T47D (cell line): ENCODE measurements at places on chromosomes 12 and 14.

- no peak for DNase-seq
Measured at GRCh38 chr12:30878024-30878423, 48.5 kb upstream of the TSPAN11 start.

- DNase-seq, result no peak
Measured at GRCh38 chr14:90455100-90455571, 58.3 kb downstream of the CALM1 start.

DNA sequence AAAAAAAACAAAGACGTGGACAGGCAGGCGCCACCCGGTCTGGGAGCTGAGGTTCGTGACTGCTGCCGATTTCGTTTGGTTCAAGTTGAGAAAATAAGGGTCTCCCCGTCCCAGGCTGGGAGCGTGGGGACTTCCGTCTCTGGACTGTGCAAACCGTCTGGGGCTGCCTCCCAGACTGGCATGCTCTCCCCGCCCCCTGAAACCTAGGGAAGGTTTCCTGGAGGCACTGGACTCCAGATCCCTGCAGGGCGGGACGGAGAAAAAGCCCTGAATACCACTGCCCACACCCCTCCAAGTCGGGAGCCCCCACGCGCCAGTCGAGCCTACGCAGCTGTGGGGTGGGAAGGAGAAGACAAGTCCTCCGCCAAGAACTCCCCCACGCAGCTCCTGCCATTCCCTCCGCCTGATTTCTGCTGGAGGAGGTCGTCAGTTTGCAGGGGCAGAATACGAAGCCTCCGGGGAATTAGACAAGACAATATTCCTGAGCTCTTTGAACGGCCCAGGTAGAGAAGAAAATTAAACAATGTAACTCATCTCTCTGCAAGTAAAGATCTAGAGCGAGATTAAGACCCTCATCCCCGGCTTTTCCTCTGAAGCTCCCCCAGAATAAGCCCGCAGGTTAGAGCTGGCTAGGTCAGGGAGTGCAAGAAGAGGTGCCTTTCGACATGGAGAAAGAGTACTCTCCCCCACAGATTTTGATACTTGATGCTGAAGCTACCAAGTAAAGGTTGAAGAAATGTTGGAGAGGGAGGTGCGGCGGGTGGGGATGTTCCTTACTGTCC, 10.4 kb upstream of the HOXC13 start:
- no peak for DNase-seq

GRCh38 chr14:96584199-96584906, 82.2 kb downstream of the PAPOLA start:
- DNase-seq, result peak; percentile 71

GRCh38 chr14:90091393-90091792, 29.6 kb downstream of the KCNK13 start:
- peak; percentile 52 for DNase-seq

GRCh38 chr12:115088995-115089841, 405.2 kb upstream of the TBX3 start:
- no peak for DNase-seq

GRCh38 chr12:740921-741320, 11.5 kb upstream of the WNK1 start:
- no peak for DNase-seq

DNA sequence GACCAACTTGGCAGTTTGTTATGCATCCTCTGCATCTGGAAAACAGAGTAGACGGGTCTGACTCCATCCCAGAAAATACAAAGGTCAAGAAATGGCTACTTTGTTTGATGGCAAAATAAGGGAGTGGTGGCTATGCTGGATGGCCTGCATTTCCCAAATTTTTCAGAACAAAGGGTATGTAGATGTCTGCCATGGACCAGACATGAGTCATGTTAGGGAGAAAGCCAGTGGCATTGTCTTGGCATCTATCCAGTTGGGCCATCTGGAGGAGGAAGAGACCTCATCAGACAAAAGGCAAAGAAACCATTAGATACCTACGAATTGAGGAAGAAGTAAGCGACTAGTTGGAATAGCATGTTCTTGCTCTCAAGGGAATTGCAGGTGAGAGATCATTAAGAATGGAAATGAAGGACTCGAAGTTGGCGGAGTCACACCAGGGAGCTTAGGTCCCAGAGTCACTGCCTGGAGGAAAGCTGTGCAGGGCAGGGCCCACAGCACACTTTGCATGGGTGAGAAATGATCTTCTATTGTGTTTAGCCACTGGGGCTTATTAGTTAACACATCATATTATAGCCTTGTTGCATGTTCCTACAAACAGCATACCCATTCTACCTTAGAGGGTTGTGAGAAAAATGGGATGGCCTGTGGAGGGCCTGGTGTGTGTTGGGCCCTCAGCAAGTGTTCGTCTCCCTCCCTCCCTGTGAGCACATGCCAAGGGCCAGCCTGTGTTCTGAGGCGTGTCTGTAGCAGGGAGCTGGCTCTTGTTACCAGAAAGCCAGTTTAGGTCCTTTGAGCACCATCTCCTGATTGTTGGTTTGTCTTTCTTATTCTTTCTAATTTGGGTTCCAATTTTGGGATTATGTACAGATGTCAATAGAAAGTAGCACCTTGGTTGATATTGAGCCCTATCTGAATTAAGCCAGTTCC, 119.4 kb downstream of the KTN1 start:
- peak; percentile 39 for DNase-seq

GRCh38 chr12:123530668-123531067, 2.9 kb downstream of the RILPL1 start:
- DNase-seq, result no peak

- no peak for DNase-seq
Measured at GRCh38 chr14:41597647-41598046, 9.0 kb upstream of the LRFN5 start.

DNA sequence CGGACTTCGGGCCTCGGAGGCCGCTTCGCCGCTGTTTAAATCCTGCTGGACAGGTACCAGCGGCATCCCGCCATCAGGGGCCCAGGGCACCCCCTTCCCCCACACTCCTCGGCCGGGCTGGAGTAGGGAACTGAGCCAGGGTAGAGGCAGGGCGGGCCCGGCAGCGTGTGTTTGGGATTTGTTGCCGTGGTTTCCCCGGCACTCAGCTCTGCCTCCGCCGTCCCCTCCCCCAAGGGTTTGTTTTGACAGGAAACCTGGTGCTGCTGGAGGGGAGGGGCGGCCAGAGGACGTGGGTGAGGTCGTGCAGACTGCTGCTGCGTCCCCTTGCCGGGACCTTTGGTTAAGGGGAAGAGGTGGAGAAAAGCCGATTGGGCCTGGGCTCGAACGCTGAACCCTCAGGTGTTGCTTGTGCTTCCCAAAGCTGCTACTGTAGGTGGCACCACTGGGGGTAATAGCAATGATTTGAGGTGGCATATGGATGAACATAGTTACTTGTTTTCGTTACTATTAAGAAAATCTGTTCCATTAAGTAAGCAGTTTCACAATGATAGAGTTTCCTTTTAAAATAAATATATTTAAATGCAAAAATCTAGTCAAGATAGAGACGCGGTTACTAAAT, 778 bp downstream of the TCP11L2 start:
- peak; percentile 67 for DNase-seq

DNA sequence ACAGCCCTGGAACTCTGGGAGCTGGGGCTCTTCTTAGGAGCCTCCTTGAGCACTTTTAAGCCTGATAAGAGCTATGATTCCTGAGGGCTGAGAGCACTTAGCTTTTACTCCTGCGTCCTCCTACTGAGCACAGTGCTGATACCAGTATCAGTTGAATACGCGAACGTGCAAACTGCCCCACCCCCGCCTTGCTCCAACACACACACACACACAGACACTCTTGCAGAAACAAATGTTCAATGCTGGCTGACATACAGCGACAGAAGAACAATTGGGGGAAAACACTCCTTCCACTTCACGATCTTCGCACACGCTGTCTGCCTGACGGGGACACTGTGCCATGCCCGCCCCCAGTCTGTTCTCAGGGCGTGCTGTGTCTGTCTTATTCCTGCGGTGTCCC, 57.2 kb upstream of the DLK1 start:
- DNase-seq, result no peak

DNA sequence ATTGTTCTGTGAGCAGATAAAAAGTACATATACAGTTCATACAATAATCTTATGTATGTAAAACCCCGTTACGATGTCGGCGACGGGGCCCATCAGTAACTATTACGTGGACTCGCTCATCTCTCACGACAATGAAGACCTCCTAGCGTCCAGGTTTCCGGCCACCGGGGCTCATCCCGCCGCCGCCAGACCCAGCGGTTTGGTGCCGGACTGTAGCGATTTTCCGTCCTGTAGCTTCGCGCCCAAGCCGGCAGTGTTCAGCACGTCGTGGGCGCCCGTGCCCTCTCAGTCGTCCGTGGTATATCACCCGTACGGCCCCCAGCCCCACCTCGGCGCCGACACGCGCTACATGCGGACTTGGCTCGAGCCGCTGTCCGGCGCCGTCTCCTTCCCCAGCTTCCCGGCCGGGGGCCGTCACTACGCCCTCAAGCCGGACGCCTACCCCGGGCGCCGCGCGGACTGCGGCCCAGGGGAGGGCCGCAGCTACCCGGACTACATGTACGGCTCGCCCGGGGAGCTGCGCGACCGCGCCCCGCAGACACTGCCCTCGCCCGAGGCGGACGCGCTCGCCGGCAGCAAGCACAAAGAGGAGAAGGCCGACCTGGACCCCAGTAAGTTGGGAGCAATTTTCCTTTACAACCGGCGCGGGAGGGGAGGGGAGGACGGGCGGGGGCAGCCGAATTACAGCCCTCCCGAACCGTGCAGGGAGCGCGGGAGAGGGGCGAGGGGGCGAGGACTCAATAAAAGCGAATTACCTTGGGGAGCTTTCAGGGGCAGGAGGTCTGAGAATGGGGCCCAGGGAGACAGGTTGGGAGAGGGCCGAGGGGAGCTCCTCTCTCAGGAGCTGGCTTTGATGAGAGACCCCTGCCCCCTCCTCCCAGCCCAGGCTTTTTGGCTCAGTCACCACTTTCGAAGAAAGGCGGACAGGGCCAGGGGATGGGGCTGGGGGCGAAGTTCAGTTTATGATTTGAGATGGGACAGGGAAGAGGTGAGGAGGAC, at the start of gene HOXC9:
Gene HOXC9, plus strand, starts transcription at position 46 of the 999 bp plus-strand sequence. Its CDS starts 28 bp downstream, at position 74.
- no peak for DNase-seq

- DNase-seq, result no peak
Measured at GRCh38 chr14:75479770-75480600, 42.3 kb upstream of the BATF start.

DNA sequence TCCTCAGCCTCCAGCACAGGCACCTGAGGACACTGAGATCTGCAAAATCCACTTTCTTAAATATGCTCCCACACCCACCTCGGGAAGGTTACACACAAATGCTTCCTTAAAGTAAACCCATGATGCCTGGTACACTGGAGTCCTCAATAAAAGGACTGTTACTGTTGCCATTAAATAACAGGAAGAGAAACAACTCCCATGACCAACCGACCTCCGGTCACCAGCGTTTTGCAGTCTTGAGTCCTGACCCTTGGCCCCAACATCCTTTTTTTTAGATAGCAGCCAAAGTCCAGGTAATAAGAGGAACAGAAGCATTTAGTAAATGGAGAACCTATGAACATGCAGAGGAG, 42.4 kb downstream of the ITPK1 start:
- DNase-seq, result no peak

GRCh38 chr12:57844709-57845477, 1.6 kb downstream of the CTDSP2 start:
- peak; percentile 70 for DNase-seq

GRCh38 chr12:6959058-6959804, 8.1 kb downstream of the PTPN6 start:
- no peak for DNase-seq

DNA sequence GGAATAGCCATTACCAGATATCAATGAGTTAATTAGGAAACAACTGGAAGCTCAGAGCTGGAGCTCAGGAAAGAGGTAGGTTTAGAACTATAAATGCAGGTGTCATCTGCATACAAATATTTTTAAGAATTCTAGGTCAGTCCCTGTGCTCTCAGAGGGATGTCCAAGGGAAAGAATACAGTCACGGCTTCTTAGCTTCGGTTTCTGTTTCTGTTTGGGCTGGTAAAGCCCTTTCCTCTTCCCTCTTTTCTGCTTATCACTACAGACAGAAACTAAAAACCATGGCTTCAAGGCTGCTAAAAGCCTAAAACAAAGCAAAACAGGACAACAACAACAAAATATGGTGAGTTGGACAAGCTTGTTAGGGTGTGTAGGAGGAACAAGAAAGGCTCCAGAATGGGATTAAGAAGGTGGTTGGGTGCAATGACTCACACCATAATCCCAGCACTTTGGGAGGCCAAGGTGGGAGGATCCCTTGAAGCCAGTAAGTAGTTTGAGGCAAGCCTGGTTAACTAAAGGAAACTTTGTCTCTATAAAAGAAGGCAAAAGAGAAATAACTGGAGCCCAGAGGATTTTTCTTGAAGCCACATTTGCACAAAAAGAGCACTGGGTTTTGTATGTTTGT, 113.0 kb downstream of the SEC23A start:
- DNase-seq, result no peak

- DNase-seq, result peak; percentile 72
Measured at GRCh38 chr12:121579981-121580868, 598 bp downstream of the KDM2B start.

DNA sequence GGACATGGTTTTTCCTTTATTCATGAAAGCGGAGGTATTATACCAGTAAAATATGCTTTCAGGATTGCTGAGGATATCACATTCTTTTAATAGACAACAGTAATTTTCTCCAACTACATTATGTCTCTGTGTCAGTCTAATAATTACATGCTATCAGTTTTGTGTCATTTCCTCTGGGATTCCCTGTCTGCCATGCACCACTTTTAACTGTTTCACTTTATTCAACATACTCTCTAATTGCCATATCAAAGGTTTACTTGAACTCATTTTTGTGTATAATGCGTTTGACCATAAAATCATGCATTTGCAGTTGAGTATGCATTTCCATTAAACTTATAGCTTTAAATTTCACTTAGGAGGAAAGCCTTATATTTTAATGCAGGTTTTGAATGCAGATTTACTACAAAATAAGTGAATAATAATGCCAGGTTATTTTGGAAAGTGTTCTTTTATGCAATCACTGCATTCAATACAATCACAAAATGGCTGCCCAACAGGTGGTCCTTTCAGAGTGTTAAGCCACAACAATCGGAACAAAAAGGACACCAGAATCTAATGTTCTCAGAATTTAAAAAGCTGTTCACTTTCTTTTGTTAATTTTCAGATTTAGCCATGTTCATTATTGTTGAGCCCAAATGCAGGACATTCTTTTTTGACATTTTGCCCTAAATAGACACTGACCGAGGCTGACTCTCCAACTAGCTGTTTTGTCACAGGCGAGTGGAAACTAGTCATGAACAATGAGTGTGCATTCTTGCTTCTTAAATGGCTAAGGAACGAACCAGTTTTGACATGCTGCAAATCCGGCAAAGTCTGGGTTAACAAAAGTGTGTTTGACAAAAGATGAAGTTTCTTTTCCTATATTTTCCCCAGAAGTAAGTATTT, 40.9 kb downstream of the MBIP start:
- DNase-seq, result no peak

GRCh38 chr12:107404981-107405380, 280.6 kb upstream of the PWP1 start:
- DNase-seq, result no peak

- DNase-seq, result no peak
Measured at GRCh38 chr12:120540445-120540844, 6.3 kb downstream of the RNF10 start.

DNA sequence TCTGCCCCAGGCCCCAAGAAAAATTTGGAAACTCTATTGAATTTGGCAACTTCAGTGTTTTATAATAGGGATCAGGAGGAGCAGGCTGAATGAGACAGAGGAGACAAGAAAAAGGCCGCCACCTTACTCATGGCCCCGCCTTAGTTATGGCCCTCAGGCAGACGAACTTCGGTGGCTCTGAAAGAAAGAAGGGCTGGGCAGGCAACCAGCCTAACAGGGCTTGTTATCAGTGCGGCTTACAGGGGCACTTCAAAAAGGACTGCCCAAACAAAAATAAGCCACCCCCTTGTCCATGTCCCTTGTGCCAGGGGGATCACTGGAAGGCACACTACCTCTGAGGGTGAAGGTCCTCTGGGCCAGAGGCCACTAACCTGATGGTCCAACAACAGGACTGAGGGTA, 146.3 kb upstream of the ATF7IP start:
- no peak for DNase-seq

- DNase-seq, result no peak
Measured at GRCh38 chr14:22996768-22997654, 12.9 kb downstream of the C14orf93 start.
